CD8-positive, alpha-beta memory T cell (primary cell): ENCODE measurements at places on chromosomes 4 and X.
A peak's percentile ranks its signal among the peaks of the same experiment; 100 is the strongest.

GRCh38 chr4:113968473-113968872 is 11.0 kb downstream of the ARSJ start:
- no peaks in the 10 kb centered on the region for H3K36me3 ChIP-seq
- no peaks in the 10 kb centered on the region for H3K4me1 ChIP-seq
- H3K27me3 ChIP-seq = no peaks in the 10 kb centered on the region

- no peak for DNase-seq
- no peak overlapping the region for H3K27ac ChIP-seq
- no peaks in the 10 kb centered on the region for H3K27me3 ChIP-seq
- no peaks in the 10 kb centered on the region for H3K36me3 ChIP-seq
- H3K4me3 ChIP-seq = no peak overlapping the region
Measured at GRCh38 chrX:138897621-138898492, 186.3 kb upstream of the FGF13 start.

- no peak for DNase-seq
- no peaks in the 10 kb centered on the region for H3K27me3 ChIP-seq
- H3K36me3 ChIP-seq = no peaks in the 10 kb centered on the region
Measured at GRCh38 chrX:12814420-12814819, 23.2 kb downstream of the PRPS2 start.

DNA sequence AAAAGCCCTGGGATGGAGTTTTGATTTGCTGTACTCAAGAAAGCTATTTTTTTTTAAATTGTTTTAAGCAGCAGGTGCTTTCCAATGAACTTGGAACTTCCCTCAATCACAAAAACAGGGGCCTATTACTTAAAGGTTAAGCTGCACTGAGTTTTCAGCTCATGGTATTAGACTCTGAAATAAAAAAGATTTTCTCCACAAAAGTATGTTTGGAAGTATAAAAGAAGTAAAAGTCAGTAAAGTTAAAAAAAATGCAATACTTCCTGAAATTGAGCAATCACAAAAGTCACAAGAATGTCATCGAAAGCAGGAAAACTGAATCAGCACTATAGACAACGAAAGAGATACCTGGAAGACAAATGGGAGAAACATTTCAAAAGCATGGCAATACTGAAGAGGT is 38.9 kb upstream of the PLAC8 start:
- H3K27ac ChIP-seq = no peak overlapping the region
- H3K4me1 ChIP-seq = peaks cover 7% of the 10 kb centered on the region
- no peak overlapping the region for H3K4me3 ChIP-seq
- no peaks in the 10 kb centered on the region for H3K36me3 ChIP-seq
- no peaks in the 10 kb centered on the region for H3K27me3 ChIP-seq

GRCh38 chrX:80765220-80765625 is 44.5 kb downstream of the BRWD3 start:
- no peak overlapping the region for H3K27ac ChIP-seq
- no peaks in the 10 kb centered on the region for H3K36me3 ChIP-seq

- no peak for DNase-seq
- no peak overlapping the region for H3K4me3 ChIP-seq
- H3K4me1 ChIP-seq = no peaks in the 10 kb centered on the region
- no peaks in the 10 kb centered on the region for H3K27me3 ChIP-seq
- no peaks in the 10 kb centered on the region for H3K36me3 ChIP-seq
- no peak overlapping the region for H3K27ac ChIP-seq
Measured at GRCh38 chr4:161949946-161950725, 213.7 kb downstream of the FSTL5 start.

GRCh38 chr4:145609481-145610427 is 9.4 kb upstream of the MMAA start:
- H3K4me1 ChIP-seq = no peaks in the 10 kb centered on the region
- no peak overlapping the region for H3K4me3 ChIP-seq
- no peak overlapping the region for H3K27ac ChIP-seq
- H3K27me3 ChIP-seq = no peaks in the 10 kb centered on the region
- H3K36me3 ChIP-seq = no peaks in the 10 kb centered on the region

DNA sequence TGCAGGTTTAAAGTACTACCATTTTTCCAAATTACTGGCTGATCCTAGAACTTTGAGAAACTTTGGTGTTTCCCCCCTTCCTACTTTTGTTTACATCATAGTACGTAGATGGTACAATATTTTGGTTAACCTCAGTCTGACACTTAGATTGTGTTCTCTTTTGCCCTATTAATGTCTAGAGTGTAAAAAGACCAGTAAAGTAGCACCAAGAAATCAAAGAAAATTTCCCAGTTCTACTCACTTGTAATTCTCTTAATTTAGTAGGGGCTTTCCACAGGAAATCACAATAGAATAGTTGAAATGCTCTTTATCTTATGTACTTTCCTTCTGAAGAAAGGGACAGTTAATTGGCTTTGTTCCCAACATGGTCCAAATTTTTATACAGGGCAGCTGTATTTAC is 51.6 kb downstream of the NFKB1 start:
- no peak for DNase-seq
- H3K27me3 ChIP-seq = no peaks in the 10 kb centered on the region
- peaks cover 48% of the 10 kb centered on the region for H3K4me1 ChIP-seq
- H3K36me3 ChIP-seq = no peaks in the 10 kb centered on the region
- no peak overlapping the region for H3K27ac ChIP-seq

DNA sequence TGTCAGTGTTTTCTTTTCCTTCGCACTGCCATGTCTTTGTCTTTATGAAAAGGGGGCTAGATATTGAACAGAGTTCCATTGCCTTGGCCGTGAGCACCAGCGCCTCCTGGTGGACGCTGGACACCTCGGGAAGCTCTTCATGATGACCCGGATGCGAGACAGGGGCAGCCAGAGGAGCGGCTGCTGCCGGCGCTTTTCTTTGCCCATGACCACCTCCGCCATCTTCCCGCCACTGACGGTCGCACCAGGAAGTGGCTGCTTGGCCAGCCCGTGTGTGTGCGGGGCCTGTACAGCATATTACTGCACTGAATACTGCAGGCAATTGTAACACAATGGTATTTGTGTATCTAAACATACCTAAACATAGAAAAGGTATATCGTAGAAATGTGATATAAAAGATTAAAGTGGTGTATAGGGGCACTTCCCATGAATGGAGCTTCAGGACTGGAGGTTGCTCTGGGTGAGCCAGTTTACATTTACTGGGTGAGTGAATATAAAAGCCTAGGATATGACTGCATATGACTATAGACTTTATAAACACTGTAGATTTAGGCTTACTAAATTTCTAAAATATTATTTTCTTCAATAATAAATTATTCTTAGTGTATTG is 15.8 kb upstream of the GRIA2 start:
- DNase-seq = no peak
- no peak overlapping the region for H3K4me3 ChIP-seq
- H3K27me3 ChIP-seq = no peaks in the 10 kb centered on the region
- H3K27ac ChIP-seq = no peak overlapping the region
- no peaks in the 10 kb centered on the region for H3K36me3 ChIP-seq
- no peaks in the 10 kb centered on the region for H3K4me1 ChIP-seq

- peak overlapping the region; percentile 67 for H3K27ac ChIP-seq
- H3K4me1 ChIP-seq = peaks cover 7% of the 10 kb centered on the region
- DNase-seq = peak; percentile 56
- no peaks in the 10 kb centered on the region for H3K36me3 ChIP-seq
- peak overlapping the region; percentile 70 for H3K4me3 ChIP-seq
- no peaks in the 10 kb centered on the region for H3K27me3 ChIP-seq
Measured at GRCh38 chr4:80202741-80203553, 5.6 kb downstream of the PRDM8 start.
